Activated CD4-positive, alpha-beta T cell treated with anti-CD3 and anti-CD28 coated beads, Interleukin-2, amount 10 ng/mL, durations not matched to agents 24 days and 14 days (primary cell): ENCODE measurements at places on chromosomes 1 and 21. TPM values are rescaled to one million over a fixed set of nuclear protein-coding genes. Genes with fewer than 3 reads are reported as not detected.

GRCh38 chr1:29208442-29208841 is 22.3 kb downstream of the MECR start:
- no peak for DNase-seq

GRCh38 chr1:68199603-68200002 is 32.7 kb downstream of the WLS start:
- DNase-seq = no peak

DNA sequence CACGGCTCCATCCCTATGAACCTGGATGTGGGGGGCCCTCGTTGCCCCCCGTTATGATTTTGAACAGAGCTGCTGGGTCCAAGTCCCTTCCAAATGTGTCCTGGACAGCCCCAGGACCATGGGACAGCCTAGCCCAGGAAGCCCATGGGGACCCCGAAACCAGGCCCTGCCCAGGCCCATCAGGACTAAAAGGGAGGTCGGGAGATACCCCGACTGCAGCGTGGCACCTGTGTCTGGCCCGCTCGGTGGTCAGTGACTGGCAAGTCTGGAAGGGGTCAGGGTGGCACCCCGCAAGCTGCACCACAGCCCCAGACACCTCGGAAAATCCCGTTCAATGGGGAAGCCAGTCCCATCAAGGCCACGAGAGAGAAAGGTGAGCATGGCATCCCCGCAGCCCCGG is 10.4 kb upstream of the SRARP start:
- DNase-seq = no peak

DNA sequence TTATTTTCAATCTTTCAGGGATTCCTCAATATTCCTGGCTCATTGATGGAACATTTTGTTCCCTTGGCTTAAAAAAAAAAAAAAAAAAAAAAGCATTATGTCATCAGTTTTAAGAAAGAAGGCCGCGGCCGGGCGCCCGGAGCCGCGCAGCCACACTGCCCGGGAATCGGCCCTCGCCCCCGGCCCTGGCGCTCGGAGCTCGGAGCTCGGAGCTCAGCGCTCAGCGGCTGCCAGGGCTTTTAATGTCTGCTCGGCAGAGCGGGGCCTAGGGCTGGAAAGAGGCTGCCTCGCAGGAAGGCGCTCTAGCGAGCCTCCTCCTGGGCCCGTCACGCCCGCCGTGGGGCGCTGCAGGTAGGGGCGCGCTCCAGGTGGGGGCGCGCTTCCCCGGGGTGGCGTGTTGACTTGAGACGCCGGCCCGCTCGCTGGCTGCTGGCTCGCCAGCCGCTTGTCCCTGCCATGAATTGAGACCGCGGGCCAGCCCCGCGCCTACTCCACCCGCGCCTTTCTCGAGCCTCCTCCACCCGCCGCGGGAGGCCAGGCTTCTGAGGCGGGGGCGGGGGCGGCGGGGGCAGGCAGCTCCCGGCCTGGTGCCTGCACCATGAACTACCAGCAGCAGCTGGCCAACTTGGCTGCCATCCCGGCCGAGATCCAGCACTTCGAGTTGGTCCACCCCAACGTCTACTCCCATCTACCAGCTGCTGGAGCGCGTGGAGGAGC is 5.4 kb upstream of the TDRD5 start:
- no peak for DNase-seq

DNA sequence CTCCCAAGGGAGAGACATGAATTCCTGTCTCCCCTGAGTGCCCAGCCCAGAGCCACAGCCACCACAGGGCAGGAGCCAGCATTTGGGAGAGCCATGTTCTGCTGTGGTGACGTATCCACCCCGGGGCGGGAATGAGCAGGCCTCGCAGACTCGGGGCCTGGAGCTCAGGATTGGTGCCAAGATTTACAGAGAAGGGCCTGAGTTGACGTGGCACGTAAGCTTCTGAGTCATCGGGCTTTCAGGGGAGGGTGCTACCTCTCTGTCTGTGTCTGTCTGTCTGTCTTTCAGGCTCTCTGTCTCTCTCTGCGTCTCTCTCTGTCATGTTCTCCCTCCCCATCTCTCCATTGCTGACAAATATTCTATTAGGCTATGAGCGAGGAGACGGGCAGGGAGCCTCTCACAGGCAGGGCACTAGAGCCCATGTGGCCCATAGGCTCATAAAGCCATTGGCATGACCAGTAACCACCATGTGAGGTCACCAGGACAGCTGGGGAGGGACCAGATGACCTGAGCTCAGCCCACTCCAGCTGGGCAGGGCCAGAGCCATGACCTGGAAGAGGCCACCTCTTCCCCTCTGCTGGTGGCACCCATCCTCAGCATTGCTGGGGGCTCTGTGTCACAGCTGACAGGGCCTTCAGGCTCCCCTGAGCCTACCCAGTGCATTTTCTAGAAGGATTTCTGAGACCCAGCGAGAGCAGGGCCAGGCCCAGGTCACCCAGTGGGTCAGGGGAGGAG is 300.0 kb upstream of the VAMP3 start:
- DNase-seq = no peak

GRCh38 chr1:155166471-155167165 is 6.5 kb downstream of the KRTCAP2 start:
- peak; percentile 56 for DNase-seq

DNA sequence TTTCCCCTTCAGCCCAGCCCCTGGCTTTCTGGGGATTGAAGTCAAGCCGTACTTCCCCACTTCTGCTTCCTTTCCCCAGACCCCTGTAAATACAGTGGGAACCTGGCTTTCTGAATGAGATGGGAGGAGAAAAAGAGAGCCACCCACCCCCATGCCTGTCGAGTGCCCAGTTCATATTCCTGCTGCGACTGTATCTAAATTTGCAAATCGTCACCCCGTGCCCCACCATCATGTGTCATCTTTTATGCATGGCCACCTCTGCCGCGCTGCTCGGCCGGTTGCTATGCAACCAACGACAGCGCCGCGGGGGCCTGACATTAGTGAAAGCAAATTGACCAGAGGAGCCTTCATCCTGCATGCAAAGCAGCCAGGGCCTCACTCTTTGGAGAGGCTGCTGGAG is 143.0 kb downstream of the ELAVL4 start:
- DNase-seq = no peak

GRCh38 chr1:186790101-186790500 is 38.6 kb upstream of the PLA2G4A start:
- DNase-seq = no peak

GRCh38 chr1:26516987-26517765 is 12.4 kb upstream of the RPS6KA1 start:
- no peak for DNase-seq

GRCh38 chr1:201360901-201361651 is 16.4 kb downstream of the TNNT2 start:
- no peak for DNase-seq

DNA sequence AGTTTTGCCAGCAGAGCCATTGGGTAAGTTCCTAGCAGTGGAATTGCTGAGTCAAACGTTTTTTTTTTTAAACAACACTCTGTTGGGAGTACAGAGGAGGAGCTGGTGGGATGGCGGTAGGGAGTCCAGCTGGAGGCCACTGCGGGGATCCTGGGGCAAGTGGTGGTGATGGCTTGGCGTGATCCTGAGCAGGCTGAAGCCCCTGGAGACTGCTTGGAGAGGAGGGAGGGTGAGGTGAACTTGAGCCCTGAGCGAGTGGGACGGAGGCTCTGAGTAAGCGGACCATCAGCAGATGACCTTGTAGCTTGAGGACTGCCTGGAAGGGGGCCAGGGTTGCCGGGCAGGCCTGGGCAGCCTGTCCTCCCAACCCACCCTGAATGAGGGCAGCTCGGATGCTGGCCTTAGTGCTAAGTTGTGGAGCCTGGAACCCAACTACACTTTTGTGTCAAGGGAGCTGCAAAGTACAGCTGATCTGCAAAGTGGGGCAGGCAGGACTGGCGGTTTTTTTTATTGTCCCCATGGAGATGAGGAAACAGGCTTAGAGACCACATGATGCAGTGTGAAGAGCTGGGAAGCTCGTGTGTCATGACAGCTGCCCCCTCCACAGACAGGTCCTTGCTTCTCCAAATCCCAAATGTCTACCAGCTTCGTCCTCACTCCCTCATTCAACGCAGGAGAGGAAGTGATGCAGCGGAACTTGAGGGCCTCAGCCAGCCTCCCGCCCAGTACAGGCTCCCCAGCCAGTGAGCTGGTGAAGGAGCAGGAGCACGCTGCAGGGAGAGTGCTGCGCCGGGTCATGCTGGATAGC is 20.2 kb downstream of the MRPL37 start:
- no peak for DNase-seq

DNA sequence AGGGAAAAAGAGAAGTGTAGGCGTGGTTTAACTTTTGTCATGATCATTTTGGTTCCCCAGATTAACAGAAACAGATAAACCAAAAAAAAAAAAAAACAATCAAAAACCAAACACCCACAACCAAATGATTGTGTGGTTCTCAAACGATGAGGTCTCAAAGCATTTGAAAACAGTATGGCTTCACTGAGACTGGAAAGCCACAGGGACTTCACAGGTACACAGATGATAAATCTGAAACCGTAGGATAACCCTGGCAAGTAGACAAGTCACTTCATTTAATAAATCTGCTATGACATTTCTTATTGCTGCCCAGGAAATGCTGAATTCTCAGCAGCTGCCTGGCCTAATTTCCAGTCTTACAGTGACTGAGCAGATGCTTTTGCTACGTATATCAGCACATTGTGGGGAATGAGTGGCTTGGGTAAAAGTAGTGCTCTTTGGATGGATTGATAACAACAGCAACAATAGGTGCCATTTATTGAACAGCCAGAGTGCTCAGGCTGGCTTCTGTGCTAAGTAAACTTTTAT is 6.1 kb downstream of the ST6GALNAC3 start:
- DNase-seq = no peak

- DNase-seq = no peak
These were observed 54.9 kb downstream of the NVL start for GRCh38 chr1:224274970-224275626.

DNA sequence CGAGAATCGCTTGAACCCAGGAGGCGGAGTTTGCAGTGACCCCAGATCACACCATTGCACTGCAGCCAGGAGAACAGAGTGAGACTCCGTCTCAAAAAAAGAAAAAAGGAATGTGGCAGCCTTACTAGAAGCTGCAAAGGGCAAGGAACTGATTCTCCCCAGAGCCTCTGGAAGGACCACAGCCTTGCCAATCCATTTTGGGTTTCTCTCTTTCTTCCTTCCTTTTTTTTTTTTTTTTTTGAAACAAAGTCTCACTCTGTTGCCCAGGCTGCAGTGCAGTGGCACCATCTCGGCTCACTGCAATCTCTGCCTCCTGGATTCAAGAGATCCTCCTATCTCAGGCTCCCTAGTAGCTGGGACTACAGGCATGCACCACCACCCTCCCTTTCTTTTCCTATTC is 9.9 kb upstream of the IFNGR2 start:
- no peak for DNase-seq

DNA sequence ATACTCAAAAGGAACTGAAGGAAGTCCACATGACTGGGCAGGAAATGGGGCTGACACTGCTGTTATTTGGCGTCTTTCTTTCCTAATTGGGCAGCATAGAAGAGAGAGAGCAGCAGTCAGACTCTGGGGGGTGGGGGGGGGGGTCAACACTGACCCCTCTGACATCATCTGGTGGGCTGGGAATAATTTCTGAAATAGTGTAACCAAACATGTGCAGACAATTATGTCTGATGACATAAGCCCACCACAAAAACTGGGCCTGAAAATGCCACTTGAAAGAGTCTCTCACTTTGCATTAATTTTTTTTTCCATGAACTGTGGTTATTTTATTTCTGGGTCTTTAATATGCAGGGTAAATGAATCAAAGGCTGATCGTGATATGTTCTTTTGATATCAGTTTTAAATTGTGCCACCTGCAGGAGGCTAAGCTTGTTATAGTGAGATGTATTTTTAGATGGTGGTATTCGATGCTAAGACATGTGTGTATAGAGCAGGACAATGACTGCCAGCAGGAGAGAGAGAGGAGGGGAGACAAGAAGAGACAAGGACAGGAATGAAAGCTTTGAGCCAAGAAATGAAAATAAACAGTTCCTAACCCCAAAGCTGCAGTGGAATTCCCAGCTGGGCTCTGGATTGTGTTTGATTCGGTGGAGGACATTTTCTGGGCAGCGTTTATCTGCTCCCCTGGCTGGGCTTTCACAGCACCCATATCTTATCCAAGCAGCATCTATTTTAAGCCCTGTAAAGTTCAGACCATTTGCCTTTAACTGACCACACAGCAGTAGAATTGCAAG is 264.7 kb downstream of the PBX1 start:
- DNase-seq = no peak

- DNase-seq = no peak
These were observed 408.3 kb upstream of the NR5A2 start for GRCh38 chr1:199619223-199619622.

GRCh38 chr1:226606311-226607267 is 58.0 kb downstream of the STUM start:
- no peak for DNase-seq

GRCh38 chr1:77200806-77201205 is 18.4 kb downstream of the PIGK start:
- no peak for DNase-seq

DNA sequence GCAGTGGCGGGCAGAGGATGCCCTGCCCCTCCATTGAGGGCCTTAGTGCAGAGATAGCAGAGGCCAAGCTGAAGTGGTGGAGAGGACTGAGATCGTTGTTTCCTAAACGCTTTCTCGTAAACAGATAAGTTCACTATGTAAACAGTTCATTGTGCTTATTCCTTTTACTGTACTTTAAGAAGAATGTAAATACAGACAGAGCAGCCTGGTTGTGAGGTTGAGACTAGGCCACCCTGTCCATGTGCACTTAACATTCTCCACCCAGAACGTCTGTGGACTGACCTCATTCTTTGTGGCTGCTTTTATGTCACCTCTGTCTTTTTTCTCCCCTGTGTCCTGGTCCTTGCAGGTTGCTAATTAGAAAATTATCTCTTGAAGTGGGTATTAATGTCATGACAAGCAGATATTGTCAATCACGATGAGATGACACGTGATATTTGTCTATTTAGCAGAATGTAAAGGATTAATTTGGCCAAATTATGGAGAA is 8.5 kb downstream of the CENPS start:
- no peak for DNase-seq

DNA sequence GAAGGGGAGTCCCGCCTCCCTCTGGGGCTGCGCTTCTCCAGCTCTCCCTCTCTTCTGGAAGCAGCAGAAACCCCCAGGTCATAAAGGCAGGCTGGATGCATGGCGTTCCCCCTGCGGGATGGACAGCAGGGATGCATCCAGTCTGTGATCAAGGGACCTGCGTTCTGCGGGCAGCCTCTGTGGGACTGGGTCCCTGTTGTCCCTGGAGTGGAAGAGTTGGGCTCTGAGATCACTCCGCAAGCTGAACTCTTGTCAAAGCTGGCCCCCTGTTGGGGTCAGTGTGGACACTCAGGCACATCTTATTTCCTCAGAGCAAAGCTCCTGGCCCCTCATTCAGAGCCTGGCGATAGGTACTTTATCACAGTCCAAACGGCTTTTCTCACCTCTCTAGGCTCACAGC is 341.2 kb downstream of the PTPRU start:
- DNase-seq = no peak

Gene RGS8
- total RNA-seq = not detected in 2 replicates

Gene ZSCAN20
- 2.0 and 2.8 TPM in 2 replicates for total RNA-seq

Gene KTI12
- total RNA-seq = 20.4 and 22.3 TPM in 2 replicates

Gene CA6
- 1.0 and 1.3 TPM in 2 replicates for total RNA-seq

Gene CD48
- 206 and 208 TPM in 2 replicates for total RNA-seq

Gene HSPA6
- total RNA-seq = 0.91 and 1.2 TPM in 2 replicates

Gene FASLG
- 54.4 and 55.9 TPM in 2 replicates for total RNA-seq

Gene LDLRAD1
- total RNA-seq = not detected in 2 replicates

Gene S100A7A
- total RNA-seq = not detected in 2 replicates

Gene FMN2
- total RNA-seq = not detected in 2 replicates

Gene C8A
- total RNA-seq = not detected in 2 replicates

Gene TTC39A
- total RNA-seq = 0.12 and 0.28 TPM in 2 replicates

Gene INSRR
- total RNA-seq = 0.68 and 0.71 TPM in 2 replicates

Gene KRTAP7-1
- not detected in 2 replicates for total RNA-seq

Gene RIPK4
- not detected in 2 replicates for total RNA-seq

Gene DTL
- 90.4 and 99.5 TPM in 2 replicates for total RNA-seq

Gene LAMB3
- 20.3 and 21.0 TPM in 2 replicates for total RNA-seq
